ENCODE measurements at places on chromosomes 12 and 14.
A peak's percentile ranks its signal among the peaks of the same experiment; 100 is the strongest.

DNA sequence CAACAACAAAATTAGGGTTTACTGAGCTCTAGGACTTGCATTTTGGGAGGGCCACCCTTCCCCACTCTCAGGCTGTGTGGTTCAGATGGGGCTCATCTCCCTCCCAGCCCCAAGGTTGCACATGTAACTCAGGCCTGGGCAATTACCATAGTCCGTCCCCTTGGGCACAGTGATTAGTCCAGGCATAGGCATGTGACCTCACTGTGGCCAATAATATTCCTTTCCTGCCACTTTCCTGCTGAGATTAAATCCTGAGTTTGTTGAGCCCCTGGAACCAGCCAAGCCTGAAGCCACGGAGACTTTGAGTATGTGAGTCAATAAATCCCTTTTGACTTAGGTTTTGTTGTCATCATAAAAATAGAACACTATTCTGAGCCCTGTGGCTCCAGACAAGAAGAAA lies 113.0 kb downstream of the AACS start:
- DNase-seq, result no peak

- DNase-seq, result no peak
These were observed 9.1 kb upstream of the NEMF start for GRCh38 chr14:49861699-49862088.

DNA sequence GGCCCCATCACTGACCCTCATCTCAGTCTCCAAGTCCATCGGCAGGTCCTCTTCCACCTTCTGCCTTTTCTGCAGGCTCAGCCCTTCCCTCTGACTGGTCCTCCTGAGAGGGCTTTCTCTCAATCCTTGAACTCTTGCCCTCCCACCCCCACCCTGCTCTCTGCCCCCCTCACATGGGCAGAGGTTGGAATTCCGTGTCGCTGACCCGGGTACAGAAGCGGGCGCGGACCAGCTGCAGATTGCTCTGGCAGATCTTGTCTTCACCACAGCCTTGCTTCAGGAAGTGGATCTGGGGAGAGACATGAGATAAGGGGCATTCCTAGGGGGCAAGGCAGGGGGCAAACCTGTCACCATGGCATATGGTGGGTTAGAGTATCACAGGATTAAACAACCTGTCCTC lies 12.4 kb downstream of the ITGA7 start:
- DNase-seq, result no peak

- no peak for DNase-seq
These were observed 7.9 kb upstream of the ITFG2 start for GRCh38 chr12:2804393-2805142.

DNA sequence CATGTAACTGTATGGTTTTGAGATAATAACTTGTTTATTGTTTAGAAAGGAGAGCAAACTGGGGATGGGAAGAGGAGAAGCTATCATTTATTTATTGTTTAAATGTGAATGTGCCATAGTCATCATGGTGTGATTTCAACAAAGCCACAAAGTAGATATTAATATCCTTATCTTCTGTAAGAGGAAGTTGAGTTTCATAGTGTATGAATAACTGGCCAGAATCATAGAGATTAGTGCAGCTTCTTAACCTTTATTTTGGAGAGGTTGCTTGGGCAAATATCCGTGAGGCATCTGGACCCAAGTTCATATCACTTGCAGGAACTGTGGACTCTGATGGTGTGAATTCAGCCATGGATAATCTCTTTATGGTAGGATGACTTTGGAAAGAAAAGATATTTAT lies 26.8 kb upstream of the LYZ start:
- no peak for DNase-seq

DNA sequence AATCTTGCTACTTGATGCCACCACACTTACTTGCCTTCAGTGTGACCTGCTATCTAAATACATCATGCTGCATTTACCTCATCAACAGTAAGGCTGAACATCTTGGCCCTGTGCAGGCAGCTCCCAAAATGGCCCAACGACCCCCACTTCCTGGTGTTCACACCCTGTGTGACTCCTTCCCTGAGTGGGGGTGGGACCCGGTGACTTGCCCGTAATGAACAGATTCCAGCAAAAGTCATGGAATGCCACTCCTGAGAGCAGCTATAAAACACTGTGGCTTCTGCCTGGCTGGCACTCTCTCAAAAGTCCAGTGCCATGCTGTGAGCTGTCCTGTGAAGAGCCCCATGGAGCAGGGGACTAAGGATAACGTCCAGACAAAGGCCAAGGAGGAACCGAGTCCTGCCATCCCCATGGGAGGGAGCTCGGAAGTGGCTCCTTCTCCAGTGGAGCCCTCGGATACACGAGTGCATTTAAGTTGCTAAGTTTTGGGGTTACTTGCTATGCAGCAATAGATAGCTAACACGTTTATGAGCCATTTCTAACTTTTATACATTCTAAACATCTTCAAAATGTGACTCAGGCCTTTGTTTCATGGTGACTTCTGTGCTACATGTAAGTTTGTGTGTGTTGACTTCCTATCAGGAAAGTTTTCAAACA lies 33.0 kb downstream of the P2RX2 start:
- DNase-seq, result no peak

- DNase-seq, result no peak
These were observed 49.8 kb downstream of the CKAP4 start for GRCh38 chr12:106197906-106198623.

DNA sequence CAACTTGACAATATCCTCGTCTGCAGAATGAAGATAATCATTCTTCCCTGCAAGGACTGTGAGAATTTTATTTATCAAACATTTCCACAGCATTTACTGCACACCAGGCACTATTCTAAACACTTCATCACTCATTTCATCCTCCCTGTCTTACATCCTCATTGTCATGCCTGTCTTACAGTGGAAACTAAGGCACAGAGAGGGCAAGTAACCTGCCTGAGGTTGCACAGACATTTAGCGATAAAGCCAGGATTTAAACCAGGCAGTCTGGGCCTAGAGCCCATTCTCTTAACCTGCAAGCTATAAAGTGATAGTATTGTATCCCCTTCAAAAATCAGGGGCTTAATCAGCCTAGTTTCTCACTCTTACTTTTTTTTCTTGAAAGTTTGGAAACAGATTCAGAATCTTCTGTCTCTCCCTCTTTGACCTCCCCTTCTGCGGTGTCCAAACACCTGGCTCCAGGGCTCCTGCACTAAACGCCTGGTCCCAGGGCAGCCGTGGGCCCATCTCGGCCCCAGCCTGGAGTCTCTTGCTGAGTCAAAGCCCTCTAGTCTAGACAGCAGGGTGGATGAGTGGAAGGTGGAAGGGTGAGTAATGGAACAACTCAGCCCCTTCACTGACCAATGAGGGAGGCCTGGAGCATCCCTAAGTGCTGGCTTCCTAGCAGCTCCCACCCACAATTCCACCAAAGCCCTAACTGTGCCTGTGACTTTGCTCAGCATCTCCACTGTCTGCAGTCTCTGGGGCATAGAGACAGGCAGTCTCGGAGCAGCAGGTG lies 12.5 kb downstream of the ISM2 start:
- DNase-seq, result no peak

DNA sequence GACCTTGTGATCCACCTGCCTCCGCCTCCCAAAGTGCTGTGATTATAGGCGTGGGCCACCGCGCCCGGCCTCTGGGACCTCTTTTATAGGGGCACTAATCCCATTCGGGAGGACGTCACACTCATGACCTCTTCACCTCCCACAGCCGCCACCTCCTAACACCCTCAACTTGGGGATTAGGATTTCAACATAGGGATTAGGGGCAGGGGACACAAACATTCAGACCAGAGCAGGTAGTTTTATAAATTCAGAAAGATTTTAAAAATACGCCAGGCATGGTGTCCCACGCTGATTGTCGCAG lies 49.4 kb downstream of the TPCN1 start:
- DNase-seq, result no peak

DNA sequence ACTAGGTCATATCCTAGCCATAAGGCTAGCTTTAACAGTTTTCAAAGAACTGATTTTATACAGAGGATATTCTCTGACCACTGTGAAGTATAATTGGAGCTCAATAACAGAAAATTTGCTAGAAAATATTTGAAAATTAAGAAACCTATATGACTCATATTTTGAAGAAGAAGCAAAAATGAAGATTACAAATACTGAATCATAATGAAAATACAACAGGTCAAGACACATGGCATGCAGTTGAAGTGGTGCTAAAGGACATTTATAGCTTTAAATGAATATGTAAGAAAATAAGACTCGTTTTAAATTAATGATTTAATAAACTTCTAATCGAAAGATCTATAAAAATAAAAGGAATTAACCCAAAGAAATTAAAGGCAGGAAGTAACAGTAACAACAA lies 1234.6 kb downstream of the SLC16A7 start:
- DNase-seq, result no peak

GRCh38 chr14:79279645-79280597 lies 931.4 kb downstream of the DIO2 start:
- DNase-seq, result no peak

GRCh38 chr12:116959198-116959460 lies 48.4 kb downstream of the FBXW8 start:
- DNase-seq, result no peak

DNA sequence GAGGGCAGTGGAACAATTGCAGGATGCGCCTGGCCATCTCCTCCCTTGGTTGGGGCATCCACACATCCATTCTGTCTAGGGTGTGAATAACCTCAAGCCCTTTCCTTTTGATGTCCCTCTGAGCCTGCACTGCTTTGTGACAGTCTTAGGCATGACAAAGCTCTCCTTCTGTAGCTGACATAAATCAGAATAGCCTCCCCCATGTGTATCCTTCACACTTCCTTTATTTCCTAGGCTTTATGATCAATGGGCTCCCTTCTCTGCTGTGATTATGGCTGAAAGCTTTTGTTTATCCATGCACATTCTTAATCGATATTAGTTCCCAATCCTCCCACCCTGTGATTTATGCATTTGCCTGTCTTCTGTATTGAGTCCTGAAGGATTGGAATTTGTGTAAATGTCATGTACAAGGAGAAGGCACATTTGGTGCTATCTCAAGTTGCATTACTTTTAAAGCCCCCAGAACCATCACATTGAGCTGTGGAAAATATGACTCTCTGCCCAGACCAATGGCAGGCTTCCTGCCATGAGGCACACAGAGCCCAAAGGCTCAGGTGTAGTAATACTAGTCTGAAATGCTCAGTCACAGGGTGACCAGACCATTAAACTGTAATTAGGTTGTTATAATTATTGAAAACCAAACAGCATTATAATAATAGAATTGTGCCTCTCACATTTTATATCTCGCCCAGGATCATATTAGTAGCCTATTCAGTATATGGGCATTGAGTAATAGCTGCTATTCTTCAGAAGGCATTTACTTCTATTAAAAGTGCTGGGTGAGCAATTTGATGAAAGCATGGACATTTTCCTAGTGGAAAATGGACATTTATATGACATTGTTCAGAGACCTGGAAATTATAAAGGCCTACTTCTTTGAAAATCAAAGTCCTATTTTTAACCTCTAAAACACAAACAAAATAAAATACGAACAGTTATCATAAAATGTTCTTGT lies 14.0 kb downstream of the EMP1 start:
- no peak for DNase-seq

DNA sequence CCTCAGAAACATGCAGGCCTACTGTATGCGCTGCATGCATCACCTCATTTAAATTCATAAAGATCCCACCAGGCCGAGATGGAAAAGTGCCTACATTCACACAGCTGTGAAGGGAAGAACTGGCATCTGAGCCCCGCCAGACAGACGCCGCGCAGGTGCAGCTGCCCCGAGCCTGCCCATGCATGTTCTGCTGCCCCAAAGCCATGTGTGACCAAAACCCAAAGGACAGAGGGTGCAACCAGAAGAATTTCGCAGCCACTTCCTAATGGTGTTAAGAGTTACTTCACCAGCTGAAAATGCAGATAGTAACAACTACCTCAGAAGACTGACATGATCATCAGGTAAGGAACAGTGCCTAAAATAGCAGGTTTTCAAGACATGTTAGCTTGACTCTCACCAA lies 13.5 kb upstream of the KRT8 start:
- no peak for DNase-seq

DNA sequence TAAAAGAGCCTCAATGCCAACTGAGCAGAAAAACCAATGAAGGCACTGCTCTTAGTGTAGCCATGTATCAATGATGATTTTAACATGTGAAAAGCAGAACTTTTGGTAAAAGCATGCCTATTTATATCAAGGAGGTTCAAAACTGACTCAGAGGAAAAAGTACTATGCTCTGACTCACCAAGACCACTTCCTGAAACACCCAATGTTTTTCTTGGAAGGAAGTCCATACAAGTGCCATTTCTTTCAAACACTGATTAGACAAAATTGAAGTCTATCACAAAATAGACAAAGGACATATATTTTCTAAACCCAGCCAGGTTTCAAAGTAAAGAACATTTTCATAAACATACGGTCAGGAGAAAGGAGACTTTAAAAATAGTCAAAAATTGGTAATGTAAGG lies 88.6 kb downstream of the EPS8 start:
- peak; percentile 76 for DNase-seq

- DNase-seq, result no peak
These were observed 491.1 kb upstream of the RGS6 start for GRCh38 chr14:71441126-71441525.

- DNase-seq, result no peak
These were observed 102.7 kb upstream of the USP44 start for GRCh38 chr12:95653771-95654546.

DNA sequence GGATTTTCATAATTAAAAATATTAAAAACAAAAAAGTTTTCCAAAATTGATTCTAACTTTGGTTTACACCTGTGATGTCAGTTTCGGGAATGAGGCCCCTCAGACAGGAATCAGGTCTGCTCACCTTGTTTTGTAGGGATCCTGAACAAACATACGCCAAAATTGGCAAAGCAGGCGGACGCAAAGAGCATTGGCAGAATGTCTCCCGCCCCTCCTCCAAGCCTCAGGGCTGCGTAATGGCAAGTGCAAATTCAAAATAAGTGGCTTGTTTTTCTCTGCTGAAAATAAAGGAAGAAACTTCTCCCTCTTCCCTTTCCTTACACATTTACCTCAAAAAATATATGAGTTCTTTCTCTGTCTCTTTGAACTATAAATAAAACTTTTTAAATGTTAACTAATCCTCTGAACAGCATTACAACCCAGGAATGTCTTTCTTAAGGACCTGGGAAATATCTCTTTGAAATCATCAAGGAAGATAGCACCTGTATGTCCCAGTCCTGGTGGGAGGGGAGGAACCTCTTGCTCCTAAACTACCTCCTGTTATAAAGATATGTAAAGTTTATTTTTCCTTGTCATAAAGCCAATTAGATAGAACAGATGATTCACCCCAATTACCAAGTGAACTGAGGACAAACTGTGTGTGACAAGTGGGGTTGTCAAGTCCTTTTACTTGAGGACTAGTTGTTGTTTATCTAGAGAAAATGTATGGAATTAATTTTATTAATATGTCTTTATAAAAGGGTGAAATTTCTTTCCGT lies 16.5 kb downstream of the OR6J1 start:
- no peak for DNase-seq

GRCh38 chr12:90836689-90837088 lies 118.3 kb downstream of the CCER1 start:
- no peak for DNase-seq

DNA sequence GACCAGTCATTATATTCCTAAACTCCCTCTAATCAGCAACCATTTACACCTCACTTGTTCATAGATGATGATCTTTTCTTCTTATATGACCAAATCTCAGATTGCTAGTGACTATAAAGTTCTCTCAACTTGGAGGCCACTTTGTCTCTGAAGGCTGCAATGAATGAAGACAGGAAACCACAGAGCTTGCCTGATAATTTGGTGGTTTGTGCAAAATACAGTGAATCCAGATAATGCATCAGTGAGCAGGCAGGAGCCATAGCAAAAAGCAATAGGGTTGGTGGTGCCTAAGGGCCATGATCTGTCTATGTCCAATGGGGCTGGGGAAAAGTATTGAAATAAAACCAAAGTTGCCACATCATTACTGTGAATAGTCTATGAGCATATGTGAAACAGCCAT lies 123.8 kb upstream of the LRFN5 start:
- DNase-seq, result no peak
